ENCODE measurements at places on chromosomes 4 and X. TPM values are rescaled to one million over a fixed set of nuclear protein-coding genes. Genes with fewer than 3 reads are reported as not detected.

TRO gene
- 3.7 TPM for total RNA-seq

ASB12 gene
- total RNA-seq: 0.63 TPM

SASH3 gene
- 9.2 TPM for total RNA-seq

YTHDC1 gene
- total RNA-seq: 48.6 TPM

UGT2B10 gene
- total RNA-seq: not detected

ZDHHC15 gene
- total RNA-seq: 3.2 TPM

SSX2B gene
- total RNA-seq: not detected

SSX4 gene
- not detected for total RNA-seq

FHDC1 gene
- 0.53 TPM for total RNA-seq

DNA sequence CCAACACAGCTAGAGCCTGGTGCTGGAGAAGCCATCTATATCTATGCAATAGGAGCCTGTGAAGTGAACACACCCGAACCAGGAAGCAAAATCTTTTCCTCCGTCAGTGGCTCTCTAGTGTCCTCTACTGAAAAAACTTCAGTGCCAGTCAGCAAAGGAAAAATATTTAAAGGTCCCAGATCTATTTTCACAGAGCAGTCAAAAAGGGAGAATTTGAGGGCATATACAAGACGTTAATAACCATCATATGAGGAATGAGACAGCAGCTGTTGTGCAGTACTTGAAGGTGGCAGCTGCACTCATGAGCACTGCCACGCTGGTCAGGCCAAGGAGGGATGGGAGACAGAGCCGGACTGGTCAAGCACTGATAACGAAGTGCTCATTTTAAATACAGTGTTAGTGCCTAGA, 14.4 kb downstream of the MCUB start:
- DNase-seq: peak; percentile 38

DNA sequence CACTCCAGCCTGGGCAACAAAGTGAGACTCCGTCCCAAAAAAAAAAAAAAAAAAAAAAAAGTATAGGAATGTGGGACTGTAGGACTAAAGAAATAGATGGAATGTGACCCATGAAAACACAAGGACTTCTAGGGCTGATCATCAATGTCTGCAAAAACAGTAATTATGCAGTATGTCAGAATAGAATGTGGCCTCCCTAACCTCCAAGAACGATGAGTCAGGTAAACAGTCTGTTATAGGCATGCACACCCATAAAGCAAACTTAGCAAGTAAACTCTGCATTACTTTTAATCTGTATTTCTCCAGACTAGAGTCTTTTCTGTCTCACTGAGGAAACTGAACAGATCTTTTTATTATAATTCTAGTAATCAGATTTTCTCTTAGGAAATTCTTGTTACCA, 233.4 kb downstream of the HNRNPD start:
- no peak for DNase-seq

DNA sequence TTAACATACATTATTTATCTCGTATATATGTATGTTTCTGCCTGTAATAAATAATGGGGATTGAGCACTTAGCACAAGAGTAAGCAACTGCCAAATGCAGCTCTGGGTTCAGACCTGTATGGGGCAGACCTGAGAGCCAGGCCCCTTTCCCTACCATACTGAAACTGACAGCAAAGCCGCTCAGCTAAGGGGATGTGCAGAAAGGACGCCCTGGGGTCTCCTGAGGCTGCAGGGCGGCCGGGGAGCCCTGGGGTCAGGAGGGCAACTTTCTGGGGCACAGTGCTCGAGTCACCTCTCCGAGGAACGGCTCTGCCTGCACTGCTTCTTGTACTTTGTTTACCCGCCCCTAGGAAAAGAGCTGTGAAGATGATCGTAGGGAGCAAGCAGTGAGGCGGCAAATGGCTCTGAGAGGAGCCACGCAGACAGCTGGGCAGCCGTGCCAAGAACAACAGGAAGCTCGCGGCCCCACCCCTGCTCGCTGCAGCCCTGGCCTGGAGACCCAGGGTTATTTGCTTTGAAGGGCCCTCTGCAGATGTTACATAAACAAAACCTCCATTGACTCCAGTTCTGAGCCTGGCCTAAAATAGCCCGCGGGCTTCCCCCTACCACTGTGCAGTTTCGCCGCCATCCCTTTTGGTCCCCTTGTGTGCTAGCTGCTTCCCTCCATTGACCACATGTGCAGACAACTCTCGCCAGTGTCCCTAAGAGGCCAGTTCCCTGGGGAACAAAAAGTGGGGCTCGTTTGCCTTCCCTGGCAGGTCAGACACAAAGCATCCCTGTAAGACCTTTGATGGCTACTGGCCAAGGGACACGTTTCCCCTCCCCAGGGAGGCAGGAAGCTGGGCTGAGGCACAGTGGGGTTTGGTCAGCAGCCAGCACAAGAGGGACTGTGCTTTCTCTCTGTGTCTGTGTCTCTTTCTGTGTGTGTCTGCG, 111.3 kb upstream of the LNX1 start:
- peak; percentile 91 for DNase-seq

DNA sequence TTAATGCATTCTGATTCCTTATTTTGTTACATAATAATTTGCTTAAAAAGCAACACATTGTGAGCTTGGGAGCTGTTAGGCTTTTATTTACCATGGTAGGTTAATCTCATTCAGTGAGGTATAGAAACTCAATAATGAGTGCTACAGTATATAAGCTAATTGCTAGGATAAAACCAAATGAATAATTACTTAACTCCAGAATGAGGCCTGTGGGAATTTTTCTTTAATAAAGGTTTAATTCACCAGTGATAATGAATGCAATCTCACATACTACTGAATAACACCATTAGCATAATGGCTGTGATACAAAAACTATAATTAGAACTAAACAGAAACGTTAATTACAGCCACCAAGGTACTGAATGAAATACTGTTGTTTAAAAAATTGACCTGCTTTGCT, 326.3 kb downstream of the IQCM start:
- DNase-seq: no peak

GRCh38 chrX:151714362-151714761, 1.5 kb upstream of the FATE1 start:
- DNase-seq: no peak

DNA sequence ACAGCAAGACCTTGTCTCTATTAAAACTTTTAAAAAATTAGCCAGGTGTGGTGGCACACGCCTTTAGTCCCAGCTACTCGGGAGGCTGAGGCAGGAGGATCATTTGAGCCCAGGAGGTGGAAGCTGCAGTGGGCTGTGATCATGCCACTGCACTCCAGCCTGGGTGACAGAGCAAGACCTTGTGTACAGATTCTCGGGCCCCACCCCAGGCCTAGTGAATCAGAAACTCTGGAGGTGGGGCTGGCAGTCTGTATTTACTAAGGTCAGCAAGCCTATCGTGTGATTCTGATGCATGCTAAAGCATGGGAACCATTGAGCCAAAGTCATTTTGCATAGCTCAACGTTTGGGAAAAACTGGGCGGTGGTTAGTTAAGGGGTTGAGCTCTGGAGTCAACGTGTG, 3.5 kb downstream of the S100G start:
- no peak for DNase-seq

DNA sequence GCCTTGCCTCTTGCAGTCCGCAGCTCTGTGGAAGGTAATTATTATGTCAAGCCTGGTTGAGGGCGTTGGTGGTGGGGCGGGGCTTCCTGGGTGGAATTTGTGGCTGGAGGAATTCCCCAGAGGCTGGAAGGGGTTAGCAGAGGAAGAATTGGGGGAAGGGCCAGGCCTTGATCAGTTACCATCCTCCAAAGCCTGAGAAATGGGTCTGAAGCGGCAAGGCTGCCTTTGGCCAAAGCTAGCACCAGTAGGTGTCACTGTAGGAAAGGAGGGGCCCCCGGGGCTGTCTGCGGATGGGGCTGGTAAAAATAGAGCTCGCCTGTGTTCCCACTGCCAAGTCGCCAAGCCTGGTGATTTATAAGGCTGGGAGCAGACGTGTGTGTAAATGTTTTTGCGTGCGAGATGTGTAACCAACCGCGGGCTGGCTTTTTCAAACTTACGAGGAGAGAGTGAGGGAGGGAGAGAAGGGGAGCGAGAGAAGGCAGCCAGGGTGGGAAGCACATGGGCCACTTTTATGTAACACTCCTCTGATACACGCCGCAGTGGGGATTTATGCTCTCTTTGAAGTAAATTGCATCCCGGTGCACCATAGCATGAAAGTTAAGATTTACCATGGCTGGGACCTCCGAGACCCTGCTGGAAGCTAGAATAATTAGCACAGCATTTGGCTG, 367.0 kb downstream of the BCOR start:
- peak; percentile 80 for DNase-seq

GRCh38 chr4:74996996-74997395, 64.1 kb downstream of the PARM1 start:
- DNase-seq: no peak

DNA sequence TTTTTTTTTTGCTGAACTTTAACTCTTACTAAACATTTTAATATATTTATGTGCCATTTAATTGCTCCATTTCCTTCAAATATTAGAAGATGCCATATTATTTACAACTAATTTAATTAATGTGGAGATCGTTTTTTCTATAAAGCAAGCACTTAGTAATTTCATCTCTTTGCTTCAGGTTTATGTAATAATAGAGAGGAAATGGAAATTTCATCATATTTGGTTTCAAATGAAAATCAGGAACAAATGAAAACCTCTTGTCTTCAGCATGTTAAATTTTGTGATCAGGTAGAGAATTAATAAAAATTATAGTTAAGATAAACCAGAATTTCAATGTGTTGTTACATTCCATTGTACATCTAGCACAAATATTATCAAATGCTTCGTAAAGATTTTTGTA, 120.1 kb downstream of the SYNPO2 start:
- DNase-seq: no peak

GRCh38 chrX:55710701-55711100, 6.8 kb upstream of the RRAGB start:
- DNase-seq: peak; percentile 37

- DNase-seq: no peak
These were observed 78.2 kb downstream of the GSTCD start for GRCh38 chr4:105786748-105787147.

DNA sequence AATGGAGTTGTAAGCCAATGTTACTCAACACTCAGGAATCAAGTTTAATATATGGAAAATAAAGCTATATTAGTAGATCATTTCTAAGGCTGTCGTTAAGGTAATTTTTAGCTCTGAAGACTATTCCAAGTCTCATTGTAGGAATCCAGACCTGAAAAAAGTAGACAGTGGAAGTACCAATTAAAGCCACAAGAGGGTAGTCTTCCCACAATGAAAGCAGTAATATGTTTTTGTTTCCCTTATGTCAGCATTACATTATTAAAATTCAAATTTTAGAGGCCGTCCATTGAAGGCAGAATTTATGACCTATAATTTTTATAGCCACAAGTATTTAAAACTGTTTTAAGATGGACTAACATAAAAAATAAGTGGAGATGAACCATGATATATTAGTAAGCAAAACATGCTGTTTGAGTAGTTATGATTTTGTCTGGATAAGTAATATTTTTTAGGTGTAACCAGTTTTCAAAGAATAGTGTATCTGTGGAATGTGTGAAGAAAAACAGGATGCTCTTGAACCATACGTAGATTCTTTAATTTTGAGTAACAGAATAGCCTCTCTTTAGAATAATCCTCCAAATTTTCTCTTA, 372.6 kb upstream of the TECRL start:
- no peak for DNase-seq

- DNase-seq: no peak
These were observed 275.4 kb upstream of the SFRP2 start for GRCh38 chr4:154064244-154064643.

DNA sequence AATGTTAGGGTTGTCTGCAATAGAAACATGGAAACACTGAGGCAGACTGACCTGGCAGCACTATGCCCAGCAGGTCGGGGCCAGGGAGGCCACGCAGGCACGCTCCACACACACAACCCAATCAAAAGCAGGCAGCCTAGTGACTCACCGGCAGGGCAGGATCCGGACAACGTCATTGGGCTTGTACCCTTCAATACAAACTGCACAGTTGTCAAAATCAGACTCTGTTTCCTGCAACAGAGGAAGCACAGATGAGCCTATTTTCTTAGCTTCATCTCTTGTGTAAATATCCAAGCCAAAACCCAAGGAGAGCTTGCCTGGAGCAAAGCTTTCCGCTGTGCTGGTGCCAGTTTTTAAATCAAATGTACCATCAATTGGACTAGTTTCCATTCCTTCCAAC, 185.8 kb downstream of the RNF150 start:
- DNase-seq: no peak

DNA sequence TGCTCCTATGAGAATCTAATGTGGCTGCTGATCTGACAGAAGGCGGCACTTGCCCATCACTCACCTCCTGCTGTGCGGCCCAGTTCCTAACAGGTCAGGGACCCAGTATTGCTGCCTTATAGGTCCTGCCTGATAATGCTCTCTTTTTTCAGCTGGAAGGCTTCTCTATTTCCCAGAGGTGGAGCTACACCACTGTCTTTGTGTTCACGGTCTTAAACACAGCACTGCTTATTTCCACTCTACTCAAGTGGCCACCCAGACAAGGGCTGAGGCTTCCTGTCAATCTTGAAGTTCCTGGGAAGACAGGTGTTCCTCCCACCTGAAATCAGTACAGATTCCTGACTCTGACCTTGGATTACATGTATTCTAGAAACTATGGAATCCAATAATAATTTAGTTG, 270.6 kb downstream of the NR3C2 start:
- DNase-seq: no peak

GRCh38 chrX:10636337-10636736, 16.0 kb upstream of the MID1 start:
- DNase-seq: peak; percentile 22

GRCh38 chrX:118553042-118553710, 57.6 kb downstream of the DOCK11 start:
- no peak for DNase-seq

All from left cardiac atrium (tissue), 4 donors.